GM13977 (cell line): ENCODE measurements at places on chromosomes 12 and 14.

GRCh38 chr14:101966742-101967141, 2.4 kb downstream of the DYNC1H1 start:
- no peak for DNase-seq

GRCh38 chr14:103489621-103490020, 33.0 kb downstream of the CKB start:
- no peak for DNase-seq

DNA sequence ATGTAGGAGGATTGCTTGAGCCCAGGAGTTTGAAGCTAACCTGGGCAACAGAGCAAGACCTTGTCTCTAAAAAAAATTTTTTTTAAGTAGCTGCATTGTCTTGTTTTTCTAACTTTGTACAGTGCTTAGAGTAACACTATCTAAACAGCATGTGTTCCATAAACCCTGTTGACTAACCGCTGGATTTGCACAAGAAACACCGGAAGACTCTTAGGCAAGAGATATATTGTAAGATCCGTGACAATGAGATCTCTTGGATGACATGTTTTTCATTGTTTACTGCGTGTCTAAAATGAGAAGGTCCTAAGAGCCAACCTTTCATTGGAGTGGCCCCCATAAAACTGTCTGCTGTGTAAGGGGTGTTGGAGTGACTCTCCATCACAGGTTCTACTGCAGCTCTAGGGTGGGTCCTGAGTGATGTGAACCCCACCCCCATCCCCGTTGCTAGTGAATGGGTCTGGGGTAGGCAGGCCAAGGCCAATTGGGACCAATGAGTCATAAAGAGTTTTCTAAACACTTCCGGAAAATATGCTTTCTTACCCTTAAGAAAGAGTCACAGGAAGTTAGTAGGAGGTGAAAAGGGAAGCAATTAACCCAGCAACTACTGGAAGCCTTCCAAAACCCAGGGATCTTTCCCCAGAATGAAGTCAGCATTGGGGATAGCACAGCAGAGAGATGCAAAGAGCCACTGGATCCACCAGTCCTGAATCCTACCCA, 24.3 kb upstream of the PCNX1 start:
- DNase-seq, result no peak

- DNase-seq, result no peak
These were observed 5.0 kb downstream of the CREBL2 start for GRCh38 chr12:12616512-12617310.

DNA sequence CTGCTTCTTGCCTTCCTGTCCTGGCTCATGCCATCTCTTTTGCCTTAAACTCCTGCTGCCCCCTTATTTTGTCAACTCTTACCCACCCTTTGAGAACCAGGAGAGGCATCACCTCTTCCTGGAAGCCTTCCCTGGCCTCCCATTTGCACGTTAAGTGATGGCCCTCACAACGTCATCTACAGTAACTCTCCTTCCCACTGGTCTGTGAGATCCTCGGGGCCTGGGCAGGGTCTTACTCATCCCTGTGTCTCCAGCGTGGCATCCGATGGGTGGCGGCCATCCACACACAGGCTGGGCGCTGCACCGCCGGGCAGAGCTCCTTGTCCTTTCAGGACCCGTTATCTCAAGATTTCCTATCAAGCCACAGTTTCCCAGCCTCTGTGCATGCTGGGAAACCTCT, 16.8 kb upstream of the CACNA2D4 start:
- DNase-seq, result no peak

DNA sequence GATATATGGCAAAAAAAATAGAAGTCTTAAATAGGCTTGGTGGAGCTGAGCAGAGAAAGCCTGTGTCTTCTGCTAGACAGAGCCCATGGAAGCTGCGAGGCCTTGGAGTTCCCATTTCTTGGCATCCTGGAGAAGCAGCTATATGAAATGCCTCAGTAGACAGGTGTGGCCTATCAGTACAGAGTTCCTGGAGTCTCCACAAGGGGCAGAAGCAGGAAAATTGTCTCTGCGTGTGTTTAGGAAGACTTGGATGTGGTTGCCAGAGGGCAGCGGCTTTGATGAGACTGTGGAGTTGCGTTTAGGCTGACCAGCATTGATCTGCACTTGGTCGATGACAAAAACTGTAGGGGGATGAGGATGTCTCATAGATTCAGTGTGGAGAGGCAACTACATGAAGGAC, 334.5 kb upstream of the SEL1L start:
- no peak for DNase-seq

GRCh38 chr12:32032205-32032810, 73.1 kb downstream of the RESF1 start:
- DNase-seq, result no peak
